ENCODE measurements at places on chromosomes 3 and 15.
A peak's percentile ranks its signal among the peaks of the same experiment; 100 is the strongest.

DNA sequence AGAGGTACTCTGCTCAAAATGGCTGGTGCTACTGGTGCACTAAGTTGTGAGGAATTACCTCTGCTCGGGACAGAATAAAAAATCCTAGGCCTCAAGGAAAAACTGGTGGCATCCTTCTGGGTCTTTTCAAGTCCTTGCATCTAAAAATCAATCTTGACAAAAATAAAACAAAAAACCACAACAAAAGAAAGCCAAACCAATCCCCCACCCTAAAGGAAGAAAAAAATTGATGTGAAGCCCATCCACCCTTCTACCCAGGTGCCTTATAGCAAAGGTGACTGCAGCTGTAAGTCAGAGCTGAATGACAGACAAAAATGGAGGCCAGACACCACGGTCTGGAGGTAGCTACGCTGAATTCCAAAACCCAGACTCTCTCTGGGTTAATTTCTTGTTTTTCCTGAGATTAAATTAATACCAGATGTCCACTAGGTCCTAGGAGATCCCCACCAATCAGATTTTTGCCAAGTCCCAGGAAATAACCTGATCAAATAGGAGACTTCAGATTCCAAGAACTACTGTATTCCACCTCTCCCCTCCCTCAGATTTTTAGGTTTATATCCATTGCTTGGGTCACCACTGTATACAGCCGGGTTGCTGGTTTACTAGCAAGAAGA lies 33.5 kb downstream of the ABCC5 start:
- DNase-seq, result no peak

- DNase-seq, result no peak
Observed at GRCh38 chr3:189507856-189508255, 123.3 kb upstream of the TP63 start.

DNA sequence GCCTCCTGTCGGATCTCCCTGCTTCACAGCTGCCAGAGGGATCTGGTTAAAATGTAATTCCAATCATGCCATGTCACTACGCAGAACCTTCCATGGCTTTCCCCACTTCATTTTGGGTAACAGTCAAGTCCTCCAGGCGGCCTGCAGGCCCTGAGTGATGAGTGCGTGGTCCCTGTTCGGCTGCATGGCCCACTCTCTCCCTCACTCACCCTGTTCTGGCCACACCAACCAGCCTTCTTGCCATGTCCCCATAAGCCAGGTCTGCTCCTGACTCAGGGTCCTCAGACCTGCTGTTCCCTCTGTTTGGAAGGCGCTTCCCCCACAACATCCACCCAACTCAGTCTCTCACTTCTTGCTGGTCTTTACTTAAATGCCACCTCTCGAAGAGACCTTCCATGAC lies 41.6 kb upstream of the LINGO1 start:
- no peak for DNase-seq

DNA sequence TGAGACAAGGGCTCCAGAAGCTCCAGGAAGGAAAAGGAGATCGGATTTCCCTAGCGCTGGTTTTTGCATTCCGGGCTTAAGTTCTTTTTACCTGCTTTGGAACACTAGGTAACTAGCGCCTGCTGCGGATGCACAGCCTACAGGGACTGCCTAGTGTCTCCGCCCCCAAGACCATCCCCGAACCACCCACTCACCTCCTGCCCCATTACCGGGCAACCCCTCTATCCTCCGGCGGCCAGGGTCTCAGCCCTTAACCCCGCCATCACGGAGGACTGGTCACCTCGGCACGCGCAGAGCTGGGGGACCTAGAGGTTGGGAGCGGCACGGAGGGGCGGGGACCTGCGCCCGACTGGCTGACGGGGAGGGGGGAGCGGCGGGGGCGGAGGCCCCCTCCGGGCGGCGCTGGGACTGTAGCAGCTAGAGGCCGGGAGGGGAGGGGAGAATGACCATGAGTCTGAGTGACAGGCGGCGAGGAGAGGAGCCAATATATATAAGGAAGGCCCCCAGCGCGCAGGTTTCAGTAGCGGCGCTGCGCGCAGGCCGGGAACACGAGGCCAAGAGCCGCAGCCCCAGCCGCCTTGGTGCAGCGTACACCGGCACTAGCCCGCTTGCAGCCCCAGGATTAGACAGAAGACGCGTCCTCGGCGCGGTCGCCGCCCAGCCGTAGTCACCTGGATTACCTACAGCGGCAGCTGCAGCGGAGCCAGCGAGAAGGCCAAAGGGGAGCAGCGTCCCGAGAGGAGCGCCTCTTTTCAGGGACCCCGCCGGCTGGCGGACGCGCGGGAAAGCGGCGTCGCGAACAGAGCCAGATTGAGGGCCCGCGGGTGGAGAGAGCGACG lies at the start of gene DLL4:
TSS of gene DLL4 (plus strand) at position 520 of the 839 bp plus-strand sequence. CDS start 329 bp downstream, outside the sequence.
- peak; percentile 57 for DNase-seq

DNA sequence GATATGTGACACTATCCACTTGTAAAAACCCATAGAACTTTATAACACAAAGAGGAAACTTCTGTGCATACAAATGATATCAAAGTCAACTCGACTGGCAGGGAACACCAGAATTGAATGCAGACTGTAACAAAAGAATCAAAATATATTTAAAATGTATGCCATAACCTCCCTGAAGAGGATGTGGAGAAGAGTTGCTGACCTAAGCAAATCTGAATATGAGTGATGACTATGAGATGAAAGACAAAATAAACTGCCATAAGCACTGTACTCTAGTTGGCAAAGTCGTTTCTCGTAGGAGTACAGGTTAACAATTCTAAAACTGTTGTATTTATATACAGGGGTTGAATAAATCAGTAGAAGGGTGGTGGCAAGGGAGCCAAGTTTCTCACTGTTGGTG lies 482.1 kb downstream of the OCA2 start:
- no peak for DNase-seq

DNA sequence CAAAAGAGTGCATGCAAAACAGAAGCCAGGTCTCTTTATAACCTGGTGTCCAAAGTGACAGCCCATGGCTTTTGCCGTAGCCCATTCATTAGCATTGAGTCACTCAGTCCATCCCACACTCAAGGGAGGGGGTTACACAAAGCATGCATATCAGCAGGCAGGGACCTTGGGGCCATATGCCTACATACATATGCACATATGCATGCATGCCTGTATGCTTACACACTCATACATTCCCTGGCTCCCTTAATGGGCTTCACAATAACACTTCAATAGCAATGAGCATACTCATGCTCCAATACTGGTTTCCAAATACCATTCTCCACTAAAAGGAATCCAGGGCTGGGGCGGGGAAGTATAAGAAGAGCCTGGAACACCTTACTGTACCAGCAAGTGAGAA lies 22.0 kb downstream of the TRPM1 start:
- DNase-seq, result peak; percentile 69
